ENCODE measurements at places on chromosomes 5 and 9.
A peak's percentile ranks its signal among the peaks of the same experiment; 100 is the strongest.

DNA sequence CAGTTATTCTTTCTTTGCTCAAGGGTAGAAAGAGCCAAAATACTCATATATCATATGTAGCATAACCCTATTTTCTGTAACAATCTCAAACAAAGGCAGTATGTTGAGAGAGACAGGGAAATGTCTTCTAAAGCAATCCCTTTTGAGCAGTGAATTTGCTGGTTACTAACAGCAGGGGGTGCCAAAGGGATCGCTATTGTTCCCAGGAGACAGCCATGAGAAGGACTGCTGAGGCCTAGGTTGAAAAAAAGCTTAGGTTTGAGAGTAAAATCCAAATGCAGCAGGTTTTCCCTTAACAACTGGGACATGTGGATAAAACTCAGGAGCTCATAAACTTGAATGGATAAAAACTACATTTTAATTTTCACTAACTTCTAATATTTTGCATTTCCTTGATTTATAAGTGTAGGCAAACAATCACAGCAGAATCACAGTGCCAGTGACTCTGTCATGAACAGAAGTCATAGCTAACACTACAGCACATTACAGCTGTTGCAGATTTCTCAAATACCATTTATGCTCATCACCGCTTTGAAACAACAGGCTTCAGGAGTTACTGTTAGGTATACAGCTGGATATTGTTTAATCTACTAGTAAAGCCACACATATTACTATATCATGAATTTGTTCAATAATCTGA, 148.4 kb downstream of the MAPKAP1 start:
- DNase-seq: peak; percentile 17

- no peak for DNase-seq
Measured at GRCh38 chr9:132997591-132997990, 19.1 kb downstream of the GFI1B start.

- DNase-seq: no peak
Measured at GRCh38 chr5:23930985-23931384, 423.6 kb downstream of the PRDM9 start.

DNA sequence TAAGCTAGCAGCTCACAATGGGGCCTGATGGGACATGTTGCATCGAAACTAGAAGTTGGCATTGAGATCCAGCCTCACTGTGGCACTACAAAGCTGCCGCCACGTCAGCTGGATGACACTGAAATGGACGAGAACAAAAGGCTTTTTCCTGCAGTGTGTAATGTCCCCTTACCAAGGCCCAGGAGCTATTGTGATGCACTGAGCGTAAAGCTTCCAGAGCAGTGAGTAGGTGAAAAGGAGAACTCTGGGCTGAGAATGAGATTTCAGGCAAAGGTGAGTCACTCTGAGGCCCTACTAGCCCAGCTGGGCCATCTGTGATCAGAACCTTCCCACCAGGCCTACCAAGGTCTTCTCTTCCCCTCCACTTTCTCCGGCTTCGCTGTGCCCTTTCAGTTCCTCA, 528.1 kb upstream of the KLF4 start:
- DNase-seq: no peak

DNA sequence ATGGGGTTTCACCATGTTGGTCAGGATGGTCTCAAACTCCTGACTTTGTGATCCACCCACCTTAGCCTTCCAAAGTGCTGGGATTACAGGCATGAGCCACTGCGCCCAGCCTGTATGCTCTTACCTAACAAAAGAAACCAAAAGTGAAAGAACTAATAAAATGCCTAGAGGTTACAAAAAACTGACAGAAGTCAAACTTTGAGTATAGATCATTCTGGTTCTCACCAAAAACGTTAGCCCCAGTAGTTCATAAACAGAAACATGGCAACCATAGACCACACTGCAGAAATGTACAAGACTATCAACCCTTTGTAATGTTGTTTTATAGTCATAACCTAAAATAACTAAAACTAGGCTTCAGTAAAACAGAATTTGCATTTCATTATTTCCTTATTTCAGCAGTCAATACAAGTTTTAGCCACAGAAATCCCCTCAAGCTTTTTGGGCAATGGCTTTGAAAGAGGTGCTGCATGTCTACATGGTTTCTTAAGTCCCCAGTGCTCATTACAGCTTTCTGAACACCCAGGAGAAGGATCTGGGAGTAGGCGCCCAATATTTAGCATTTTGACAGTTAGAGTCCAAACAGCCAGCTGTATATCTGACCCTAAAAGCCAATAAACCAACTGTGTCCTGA, 72.5 kb downstream of the EPB41L4A start:
- no peak for DNase-seq

DNA sequence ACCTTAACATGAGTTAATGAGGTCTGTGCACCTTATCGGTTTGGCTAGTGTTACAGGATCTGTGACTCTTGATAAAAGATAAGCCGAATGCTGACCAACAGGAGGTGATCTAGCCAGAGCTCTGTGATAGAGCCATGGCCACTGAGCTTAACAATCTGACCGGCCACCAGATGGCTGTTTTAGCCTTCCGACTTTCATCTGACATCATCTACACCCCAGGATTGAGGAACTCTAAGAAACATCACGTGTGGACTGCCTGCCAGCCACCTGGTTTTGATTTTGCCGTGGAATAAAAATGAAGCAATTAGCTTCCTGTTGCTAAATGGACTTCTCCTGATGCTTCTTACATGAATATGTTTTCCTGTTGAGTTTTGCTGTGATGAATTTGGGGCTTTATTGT, 281.3 kb downstream of the CEMIP2 start:
- no peak for DNase-seq

DNA sequence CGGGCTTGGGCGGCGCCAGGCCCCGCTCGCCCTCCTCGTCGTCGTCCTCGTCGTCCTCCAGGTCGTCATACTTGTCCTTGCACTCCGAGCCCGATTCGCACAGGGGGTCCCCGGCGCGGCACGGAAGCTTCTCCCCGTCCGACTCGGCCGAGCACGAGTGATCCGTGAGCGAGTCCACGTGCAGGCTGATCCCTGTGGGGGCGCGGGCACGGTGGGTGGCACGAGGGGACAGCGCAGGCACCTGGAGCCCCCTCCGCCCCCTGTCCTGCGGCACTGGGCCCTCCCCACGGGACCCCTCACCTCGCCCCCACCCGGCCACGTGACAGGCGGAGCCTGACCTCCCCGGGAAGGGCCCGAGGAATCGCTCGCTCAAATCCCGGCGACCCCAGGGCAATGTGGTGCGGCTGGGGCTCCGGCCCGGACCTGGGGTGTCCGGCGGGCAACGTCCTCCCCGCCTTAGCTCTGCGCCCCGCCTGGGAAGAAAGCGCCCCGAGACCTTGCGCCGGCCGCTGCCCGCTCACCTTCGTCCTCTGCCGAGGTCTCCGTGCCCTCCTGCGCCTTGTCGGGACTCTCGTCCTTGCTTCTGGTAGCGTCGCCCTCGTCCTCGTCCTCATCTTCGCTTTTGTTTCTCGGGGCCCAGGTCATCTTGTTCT, 2.5 kb downstream of the IRX2 start:
- DNase-seq: no peak

GRCh38 chr5:135578305-135578684, 496 bp downstream of the CXCL14 start:
- no peak for DNase-seq

DNA sequence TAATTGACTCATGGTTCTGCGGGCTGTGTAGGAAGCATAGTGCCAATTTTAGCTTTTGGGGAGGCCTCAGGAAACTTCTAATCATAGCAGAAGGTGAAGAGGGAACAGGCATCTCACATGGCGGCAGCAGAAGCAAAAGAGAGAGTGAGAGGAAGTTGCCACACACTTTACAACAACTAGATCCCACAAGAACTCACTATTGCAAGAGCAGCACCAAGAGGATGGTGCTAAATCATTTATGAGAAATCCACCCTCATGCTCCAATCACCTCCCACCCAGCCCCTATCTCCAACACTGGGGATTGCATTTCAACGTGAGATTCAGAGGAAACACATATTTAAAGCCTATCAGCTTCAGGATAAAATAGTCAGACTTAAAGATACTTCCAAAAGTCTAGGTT, 36.1 kb upstream of the LPAR1 start:
- no peak for DNase-seq

GRCh38 chr9:73327149-73327548, 175.5 kb downstream of the ANXA1 start:
- DNase-seq: no peak

- DNase-seq: no peak
Measured at GRCh38 chr9:21077781-21078180, at the start of gene IFNB1. Gene IFNB1, minus strand, starts transcription at chr9:21077942. Its CDS starts 73 bp downstream, at chr9:21077869.

DNA sequence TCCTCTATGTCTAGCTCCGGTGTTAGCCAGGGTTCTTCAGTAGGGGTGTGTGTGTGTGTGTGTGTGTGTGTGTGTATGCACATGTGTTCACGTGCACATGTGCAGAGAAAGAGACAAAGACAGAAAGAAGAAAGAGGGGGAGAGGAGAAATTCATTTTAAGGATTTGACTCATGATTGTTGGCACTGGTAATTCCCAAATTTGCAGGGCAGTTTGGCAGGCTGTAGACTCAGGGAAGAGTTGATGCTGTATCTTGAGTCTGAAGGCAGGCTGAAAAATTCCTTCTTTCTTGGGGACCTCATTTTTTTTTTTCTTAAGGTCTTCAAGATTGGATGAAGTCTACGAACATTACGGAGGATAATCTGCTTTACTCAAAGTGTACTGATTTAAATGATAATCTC, 335.7 kb downstream of the NSG2 start:
- no peak for DNase-seq

DNA sequence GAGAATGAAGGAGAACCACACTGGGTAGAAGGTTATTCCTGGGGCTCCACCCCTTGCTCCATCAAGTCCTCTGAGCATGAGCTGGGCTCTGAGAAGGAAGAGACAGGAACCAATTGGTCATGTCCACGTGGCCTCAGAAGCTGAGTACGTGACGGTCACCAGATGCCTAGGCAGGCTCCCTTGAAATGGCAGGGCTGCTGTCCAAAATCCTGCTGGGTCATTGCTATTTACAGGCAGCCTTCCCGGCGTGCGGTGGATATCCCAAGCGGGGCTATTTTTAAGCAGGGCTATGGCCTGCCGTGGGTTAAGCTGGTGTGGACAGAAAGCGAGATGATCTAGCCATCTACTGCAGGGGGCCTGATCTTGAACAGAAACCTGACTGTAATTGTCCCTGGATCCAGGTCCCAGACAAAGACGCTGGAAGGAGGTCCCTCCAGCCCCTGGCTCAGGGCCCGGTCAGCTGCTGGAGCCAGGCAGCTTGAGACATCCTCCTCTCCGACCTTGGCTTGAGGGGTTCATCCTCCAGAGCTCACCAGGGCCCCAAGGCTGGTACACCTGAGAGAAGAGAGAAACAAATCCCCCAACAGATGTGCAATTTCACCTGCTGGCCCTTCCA, 550 bp upstream of the CKMT2 start:
- no peak for DNase-seq

- no peak for DNase-seq
Measured at GRCh38 chr9:101162231-101162630, 133.7 kb downstream of the PLPPR1 start.

GRCh38 chr5:73446631-73447529, 1.7 kb downstream of the FOXD1 start:
- no peak for DNase-seq

GRCh38 chr5:168578538-168579487, at the start of gene PANK3:
Gene PANK3, minus strand, starts transcription at chr5:168579368. Its CDS starts 85 bp downstream, at chr5:168579283.
- DNase-seq: no peak

DNA sequence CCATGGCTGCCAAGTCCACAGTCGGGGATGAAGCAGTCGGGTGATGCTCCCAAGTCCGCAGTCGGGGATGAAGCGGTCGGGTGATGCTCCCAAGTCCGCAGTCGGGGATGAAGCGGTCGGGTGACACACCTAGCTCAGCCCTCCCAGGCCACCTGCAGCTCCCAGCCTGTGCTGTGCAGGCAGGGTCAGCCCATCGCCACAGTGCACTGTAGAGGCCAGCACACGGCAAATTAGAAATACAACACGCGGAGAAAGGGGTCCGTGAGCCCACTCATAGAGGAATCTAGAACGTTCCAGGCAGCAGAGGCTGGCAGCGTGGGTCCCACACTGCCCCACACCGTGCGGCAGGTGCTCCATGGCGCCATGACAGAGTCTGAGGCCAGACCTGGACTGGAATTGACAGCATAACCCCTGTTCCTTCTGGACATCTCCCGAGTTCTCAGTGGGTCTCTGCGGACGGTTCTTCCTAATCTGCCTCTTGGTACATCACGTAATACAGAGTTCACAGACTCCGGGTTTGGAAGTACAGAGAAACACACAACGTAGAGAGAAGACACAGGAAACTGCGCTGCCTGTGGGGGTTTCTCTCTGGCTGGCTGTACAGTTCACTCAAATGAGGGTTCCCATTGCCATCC, 7.7 kb upstream of the EXOC3 start:
- DNase-seq: no peak

GRCh38 chr9:37995961-37996818, 72.8 kb downstream of the SHB start:
- no peak for DNase-seq

GRCh38 chr5:109688630-109688969, 1.1 kb upstream of the MAN2A1 start:
- DNase-seq: no peak

- no peak for DNase-seq
Measured at GRCh38 chr5:163473635-163474243, 13.3 kb downstream of the HMMR start.

GRCh38 chr5:110371011-110371724, 355.3 kb downstream of the TMEM232 start:
- DNase-seq: no peak

DNA sequence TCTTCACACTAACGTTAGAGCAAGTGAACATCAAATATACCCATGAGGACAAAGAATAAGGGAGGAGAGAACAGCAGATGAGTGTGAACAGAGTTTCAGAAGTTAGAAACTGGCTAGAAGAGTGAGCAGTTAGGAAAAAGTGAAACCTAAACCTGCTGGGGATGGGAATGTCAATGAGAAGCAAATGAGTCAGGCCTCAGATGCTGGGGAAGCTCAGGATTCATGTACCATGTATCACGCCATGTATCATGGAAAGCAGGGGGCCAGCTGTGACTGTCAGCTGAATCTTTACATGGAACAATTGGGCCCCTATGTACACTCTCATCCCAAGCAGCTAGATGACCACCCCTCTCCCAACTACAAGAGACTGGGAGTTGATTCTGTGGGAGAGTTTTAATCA, 16.2 kb downstream of the GDF9 start:
- DNase-seq: no peak

GRCh38 chr5:43008363-43009153, 31.6 kb downstream of the ANXA2R start:
- DNase-seq: peak; percentile 48

GRCh38 chr5:72232838-72233237, 87.2 kb downstream of the MRPS27 start:
- DNase-seq: no peak

DNA sequence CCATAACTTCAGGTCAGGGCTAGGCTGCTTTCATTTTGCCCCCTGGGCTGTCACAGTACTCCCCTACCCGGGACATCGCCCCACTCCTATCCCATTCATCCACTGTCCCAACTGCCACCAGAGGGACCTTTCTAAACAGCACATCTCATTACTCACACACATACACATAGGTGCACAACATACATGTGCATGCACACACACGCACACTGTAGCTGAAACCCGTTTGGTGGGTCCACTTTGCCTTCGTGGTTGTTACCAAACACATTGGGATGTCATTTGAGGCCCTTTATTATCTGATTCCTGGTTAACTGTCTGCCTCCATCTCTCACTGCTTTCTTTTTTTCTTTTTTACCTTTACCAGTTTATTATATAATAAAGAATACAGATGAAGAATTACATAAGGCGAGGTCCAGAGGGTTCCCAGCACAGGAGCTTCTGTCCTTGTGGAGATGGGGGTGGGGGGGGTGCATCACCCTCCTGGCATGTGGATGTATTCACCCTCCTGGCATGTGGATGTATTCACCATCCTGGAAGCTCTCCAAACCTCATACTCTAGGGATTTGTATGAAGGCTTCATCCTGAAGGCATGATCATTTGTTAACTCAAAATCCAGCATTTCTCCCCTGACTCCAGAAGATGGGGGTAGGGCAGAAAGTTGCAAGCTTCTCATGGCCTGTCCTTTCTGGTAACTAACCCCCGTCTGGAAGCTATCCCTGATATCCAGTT, 186.0 kb downstream of the GOLPH3 start:
- DNase-seq: no peak
